A549 treated with AZD2906 at 1 μM for 4 hours (cell line): ENCODE measurements at places on chromosomes 6 and 20. TPM values are rescaled to one million over a fixed set of nuclear protein-coding genes. Genes with fewer than 3 reads are reported as not detected.

TFAP2B gene
- total RNA-seq = not detected in 5 replicates

CLVS2 gene
- 0.13 to 0.23 TPM (median 0.18 TPM) in 5 replicates for total RNA-seq

EYS gene
- total RNA-seq = 0.02 to 0.11 TPM (median 0.10 TPM) in 4 of 5 replicates, not detected in the other

RGS17 gene
- 4.7 to 6.3 TPM (median 5.8 TPM) in 5 replicates for total RNA-seq

TENT5A gene
- 1.00 to 1.4 TPM (median 1.1 TPM) in 5 replicates for total RNA-seq

E2F1 gene
- 22.1 to 28.8 TPM (median 28.2 TPM) in 5 replicates for total RNA-seq

RAB5IF gene
- total RNA-seq = 182 to 280 TPM (median 254 TPM) in 5 replicates

SYCP2L gene
- 1.4 to 2.3 TPM (median 1.9 TPM) in 5 replicates for total RNA-seq

SLC32A1 gene
- not detected in 5 replicates for total RNA-seq

OGFRL1 gene
- total RNA-seq = 5.4 to 8.7 TPM (median 6.6 TPM) in 5 replicates
